ENCODE measurements at places on chromosomes 7 and 10. TPM values are rescaled to one million over a fixed set of nuclear protein-coding genes. Genes with fewer than 3 reads are reported as not detected.

Gene SPDYE2B
- total RNA-seq = not detected

Gene OR2A42
- total RNA-seq = under 0.01 TPM

Gene AKR1D1
- total RNA-seq = not detected

Gene CNTNAP2
- total RNA-seq = 228 TPM

Gene SFTPD
- 2.1 TPM for total RNA-seq

Gene CTAGE8
- total RNA-seq = not detected

Gene TEX36
- total RNA-seq = not detected

Gene ASAH2
- 3.0 TPM for total RNA-seq

Measured in diencephalon (tissue), 1 donor.